Activated T-helper 1 cell treated with anti-CD3 and anti-CD28 coated beads, Interleukin-12 subunit alpha, Interleukin-12 subunit beta, Interleukin-2, Interleukin-4 antibody, amounts not matched to agents 30 ng/mL and 10 ng/mL and 1 ng/mL, durations not matched to agents 14 hours and 24 hours and 36 hours (primary cell): ENCODE measurements at places on chromosomes 13 and 19. TPM values are rescaled to one million over a fixed set of nuclear protein-coding genes. Genes with fewer than 3 reads are reported as not detected.

DNA sequence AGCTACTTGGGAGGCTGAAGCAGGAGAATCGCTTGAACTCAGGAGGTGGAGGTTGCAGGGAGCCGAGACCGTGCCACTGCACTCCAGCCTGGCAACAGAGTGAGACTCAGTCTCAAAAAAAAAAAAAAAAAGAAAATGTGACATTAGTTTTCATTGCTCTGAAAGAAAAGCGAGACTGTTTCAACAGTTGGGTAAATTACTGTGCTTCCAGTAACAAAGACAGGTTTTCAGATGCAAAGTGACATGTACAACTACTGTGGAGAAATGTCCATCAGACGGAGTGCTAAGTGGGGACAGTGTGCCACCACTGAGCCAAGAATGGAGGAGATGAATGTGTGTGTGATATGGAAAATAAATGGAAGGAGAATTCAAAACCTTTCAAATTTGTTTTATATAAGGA lies 24.2 kb upstream of the SLC15A1 start:
- peaks cover 2% of the 10 kb centered on the region for H3K27me3 ChIP-seq
- H3K36me3 ChIP-seq: no peaks in the 10 kb centered on the region
- no peaks in the 10 kb centered on the region for H3K4me1 ChIP-seq
- no peak for DNase-seq
- no peak overlapping the region for H3K27ac ChIP-seq
- H3K4me3 ChIP-seq: no peak overlapping the region

DNA sequence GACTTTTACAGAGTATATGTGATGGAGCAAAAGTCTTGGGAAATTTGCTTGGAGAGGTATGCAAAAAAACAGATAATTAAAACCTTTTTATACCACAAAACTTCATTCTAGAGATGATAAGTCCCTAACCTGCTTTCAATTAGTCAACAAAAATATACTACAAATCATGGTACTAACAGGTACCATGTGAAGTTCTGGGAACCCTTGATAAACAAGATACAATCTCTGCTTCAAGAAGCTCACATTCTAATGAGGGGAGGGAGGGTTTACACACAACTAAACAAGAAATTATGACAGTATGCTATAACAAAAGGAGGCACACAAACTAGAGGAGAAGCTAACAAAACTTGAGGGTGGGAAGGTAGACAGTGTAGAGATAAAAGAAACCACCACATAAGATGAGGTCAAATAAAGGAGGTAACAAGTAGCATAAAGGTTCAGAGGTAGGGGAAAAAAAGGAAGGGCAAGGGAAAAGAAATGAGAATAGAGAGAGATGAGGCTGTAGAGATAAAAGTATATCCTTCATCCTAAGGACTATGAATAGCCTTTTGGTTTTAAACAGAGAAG lies 91.4 kb downstream of the MYCBP2 start:
- no peaks in the 10 kb centered on the region for H3K27me3 ChIP-seq
- H3K27ac ChIP-seq: peak overlapping the region; percentile 5
- no peak for DNase-seq
- H3K4me1 ChIP-seq: peaks cover 19% of the 10 kb centered on the region
- H3K36me3 ChIP-seq: peaks cover 20% of the 10 kb centered on the region

Gene ERICH6B
- not detected in 2 replicates for total RNA-seq

DNA sequence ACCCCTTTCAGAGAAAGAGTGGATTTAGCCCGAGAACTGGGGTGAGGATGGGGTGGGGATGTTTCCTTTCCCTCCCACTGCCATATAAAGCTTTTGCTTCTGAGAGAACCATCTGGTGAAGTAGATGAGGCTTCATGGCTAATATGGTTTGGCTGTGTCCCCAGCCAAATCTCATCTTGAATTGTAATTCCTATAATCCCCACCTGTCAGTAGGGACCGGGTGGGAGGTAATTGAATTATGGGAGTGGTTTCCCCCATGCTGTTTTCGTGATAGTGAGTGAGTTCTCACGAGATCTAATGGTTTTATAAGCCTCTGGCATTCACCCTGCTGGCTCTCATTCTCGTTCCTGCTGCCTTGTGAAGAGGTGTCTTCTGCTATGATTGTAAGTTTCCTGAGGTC lies 270.9 kb downstream of the LMO7 start:
- no peak for DNase-seq
- H3K36me3 ChIP-seq: no peaks in the 10 kb centered on the region
- no peak overlapping the region for H3K27ac ChIP-seq
- H3K27me3 ChIP-seq: peaks cover 2% of the 10 kb centered on the region
- H3K4me3 ChIP-seq: no peak overlapping the region
- no peaks in the 10 kb centered on the region for H3K4me1 ChIP-seq

DNA sequence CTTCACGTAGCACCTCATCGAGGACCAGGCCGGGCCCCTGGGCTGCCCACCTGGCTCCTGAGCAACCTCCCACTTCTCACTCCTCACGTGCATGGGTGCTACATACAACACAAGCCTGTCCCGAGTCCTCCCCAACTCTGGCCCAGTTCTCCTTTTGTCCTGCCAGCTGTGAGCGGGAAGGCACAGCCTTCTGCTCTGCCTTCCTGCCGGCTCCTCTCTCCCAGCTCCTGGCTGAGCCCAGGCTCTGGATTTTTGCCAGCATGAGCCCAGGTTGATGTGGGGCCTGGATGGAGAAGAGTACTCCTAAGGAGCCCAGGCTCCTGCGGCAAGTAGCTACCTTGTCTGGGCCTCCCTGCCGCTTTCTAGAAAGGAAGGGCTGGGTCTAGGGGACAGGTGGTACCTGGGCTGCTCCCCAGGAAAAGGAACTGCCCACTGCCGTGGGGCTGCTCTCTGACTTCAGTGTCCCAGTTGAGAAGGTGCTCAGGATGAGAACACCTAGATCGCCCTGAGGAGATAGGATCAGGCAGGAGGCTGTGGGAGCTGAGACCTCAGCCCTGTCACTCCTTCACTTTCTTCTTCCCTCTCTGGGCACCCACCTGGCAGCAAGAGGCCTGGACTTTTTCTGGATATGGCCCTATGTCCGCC lies 23.6 kb downstream of the LYL1 start:
- H3K27me3 ChIP-seq: peaks cover 2% of the 10 kb centered on the region
- DNase-seq: no peak
- H3K4me1 ChIP-seq: no peaks in the 10 kb centered on the region
- H3K36me3 ChIP-seq: no peaks in the 10 kb centered on the region
- H3K27ac ChIP-seq: no peak overlapping the region
- H3K4me3 ChIP-seq: no peak overlapping the region

GRCh38 chr13:53783471-53783870 lies 754.9 kb downstream of the OLFM4 start:
- no peaks in the 10 kb centered on the region for H3K4me1 ChIP-seq
- H3K27me3 ChIP-seq: no peaks in the 10 kb centered on the region
- H3K4me3 ChIP-seq: no peak overlapping the region

DNA sequence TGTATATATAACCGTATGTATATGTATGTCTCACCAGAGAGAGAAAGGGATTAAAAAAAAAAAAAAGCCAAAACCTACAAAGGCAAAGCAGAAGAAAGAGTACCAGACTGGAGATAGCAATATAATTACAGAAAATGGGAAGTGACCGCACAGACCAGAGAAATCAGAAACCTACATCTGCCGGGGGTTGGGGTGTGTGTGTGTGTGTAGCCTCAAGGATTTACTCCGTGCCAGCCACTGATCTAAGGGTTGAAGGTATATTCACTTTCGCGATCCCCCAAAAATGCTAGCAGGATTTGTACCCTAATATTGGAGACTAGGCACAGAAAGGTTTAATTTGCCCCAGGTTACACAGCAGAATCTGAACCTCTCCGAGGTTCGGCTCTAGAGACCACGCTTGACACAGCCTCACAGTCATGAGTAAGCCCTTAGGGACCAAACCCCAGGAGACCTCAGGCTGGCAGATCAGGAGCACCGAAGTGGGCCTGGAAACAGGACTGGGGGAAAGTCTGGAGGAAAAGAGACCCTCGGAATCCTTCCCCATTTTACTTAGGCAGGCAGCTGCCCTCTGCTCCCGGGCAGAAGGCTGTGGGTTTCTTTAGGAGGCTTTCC lies 14.8 kb downstream of the ARL11 start:
- H3K27ac ChIP-seq: no peak overlapping the region
- peaks cover 3% of the 10 kb centered on the region for H3K36me3 ChIP-seq
- no peak for DNase-seq
- H3K4me1 ChIP-seq: peaks cover 18% of the 10 kb centered on the region
- no peak overlapping the region for H3K4me3 ChIP-seq

GRCh38 chr13:27635266-27635665 lies 13.6 kb downstream of the POLR1D start:
- peaks cover 14% of the 10 kb centered on the region for H3K36me3 ChIP-seq
- H3K27ac ChIP-seq: no peak overlapping the region
- H3K4me3 ChIP-seq: no peak overlapping the region
- no peaks in the 10 kb centered on the region for H3K27me3 ChIP-seq
